ENCODE measurements at places on chromosomes 1 and 21. TPM values are rescaled to one million over a fixed set of nuclear protein-coding genes. Genes with fewer than 3 reads are reported as not detected.
A peak's percentile ranks its signal among the peaks of the same experiment; 100 is the strongest.

DNA sequence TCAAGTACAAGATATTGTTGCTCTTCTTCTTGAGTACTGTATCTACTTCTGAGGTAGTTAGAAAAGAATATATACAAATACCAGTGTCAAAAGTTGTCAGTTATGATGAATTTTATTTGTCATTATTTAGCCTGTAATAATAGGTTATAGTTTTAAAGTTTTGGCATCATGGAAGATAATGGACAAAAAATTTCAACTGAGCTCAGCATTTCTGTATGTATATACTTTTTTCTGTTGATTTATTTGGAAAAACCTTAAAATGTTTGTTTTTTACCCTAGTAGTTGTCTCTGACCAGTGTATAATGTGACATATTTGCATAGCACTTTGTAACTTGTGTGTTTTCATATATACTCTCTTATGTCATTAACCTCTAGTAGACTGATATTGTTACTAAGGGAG lies 11.1 kb downstream of the SLC35A3 start:
- no peak for DNase-seq
- H3K4me1 ChIP-seq, result no peaks in the 10 kb centered on the region
- H3K36me3 ChIP-seq, result no peaks in the 10 kb centered on the region
- H3K27ac ChIP-seq, result no peak overlapping the region
- no peaks in the 10 kb centered on the region for H3K27me3 ChIP-seq

- H3K4me1 ChIP-seq, result no peaks in the 10 kb centered on the region
- no peaks in the 10 kb centered on the region for H3K27me3 ChIP-seq
- H3K4me3 ChIP-seq, result no peak overlapping the region
Measured at GRCh38 chr1:160416369-160416768, 16.0 kb downstream of the VANGL2 start.

GRCh38 chr1:165897326-165898303 lies 70.2 kb downstream of the UCK2 start:
- no peaks in the 10 kb centered on the region for H3K36me3 ChIP-seq
- DNase-seq, result no peak
- no peak overlapping the region for H3K4me3 ChIP-seq
- no peaks in the 10 kb centered on the region for H3K27me3 ChIP-seq

GRCh38 chr1:55305735-55306134 lies 90.6 kb upstream of the USP24 start:
- no peaks in the 10 kb centered on the region for H3K27me3 ChIP-seq
- H3K4me1 ChIP-seq, result no peaks in the 10 kb centered on the region
- H3K36me3 ChIP-seq, result no peaks in the 10 kb centered on the region
- DNase-seq, result no peak

GRCh38 chr1:176466514-176466913 lies 3.5 kb downstream of the PAPPA2 start:
- no peaks in the 10 kb centered on the region for H3K27me3 ChIP-seq
- no peak for DNase-seq
- H3K4me1 ChIP-seq, result no peaks in the 10 kb centered on the region

DNA sequence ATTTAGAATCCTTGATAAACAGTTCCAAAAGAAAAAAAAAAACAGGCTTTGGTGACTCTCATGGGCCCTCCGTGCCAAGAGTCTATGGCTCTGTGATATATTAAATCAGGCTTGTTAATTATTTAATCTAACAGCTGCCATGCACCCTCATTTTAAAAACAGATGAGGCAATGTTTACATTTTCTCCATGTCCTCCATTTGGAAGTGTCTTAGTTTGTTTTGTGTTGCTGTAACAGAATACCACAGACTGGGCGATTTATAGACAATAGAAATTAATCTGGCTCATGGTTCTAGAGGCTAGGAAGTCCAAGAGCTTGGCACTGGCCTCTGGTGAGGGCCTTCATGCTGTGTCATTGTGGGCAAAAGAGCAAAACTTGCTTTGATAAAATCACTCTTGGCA lies 58.0 kb downstream of the B3GALT5 start:
- H3K4me1 ChIP-seq, result no peaks in the 10 kb centered on the region
- H3K4me3 ChIP-seq, result no peak overlapping the region
- no peaks in the 10 kb centered on the region for H3K27me3 ChIP-seq

DNA sequence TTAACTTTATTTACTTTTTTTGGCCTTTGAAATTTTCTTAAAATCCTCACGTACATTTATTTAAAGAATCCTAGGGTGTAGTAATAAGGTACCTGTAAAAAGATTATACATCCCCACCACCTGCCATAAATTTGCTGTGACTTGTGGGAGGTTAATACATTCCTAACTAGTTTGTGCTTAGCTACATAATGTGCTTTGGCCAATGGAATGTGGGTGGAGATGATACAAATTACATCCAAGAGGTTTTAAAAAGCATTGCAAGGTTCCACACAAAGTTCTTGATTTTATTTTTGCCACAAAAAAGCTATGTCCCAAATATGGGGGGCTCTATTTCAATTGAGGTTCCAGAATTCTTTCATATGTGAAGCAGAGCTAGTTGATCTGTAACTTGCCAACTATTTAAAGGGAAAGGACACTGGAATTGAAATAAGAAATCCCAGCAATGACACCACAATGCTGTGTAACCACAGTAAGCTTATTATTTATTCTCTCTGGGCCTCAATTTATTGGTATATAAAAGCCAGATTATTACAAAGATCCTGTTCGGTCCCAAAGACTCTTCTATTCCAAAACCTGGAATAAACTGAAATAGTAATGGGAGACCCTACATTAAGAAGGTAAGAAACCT lies 15.7 kb downstream of the ASPM start:
- H3K4me1 ChIP-seq, result no peaks in the 10 kb centered on the region
- no peaks in the 10 kb centered on the region for H3K27me3 ChIP-seq
- no peaks in the 10 kb centered on the region for H3K36me3 ChIP-seq
- no peak overlapping the region for H3K4me3 ChIP-seq
- no peak for DNase-seq

- no peak for DNase-seq
- no peak overlapping the region for H3K27ac ChIP-seq
- no peaks in the 10 kb centered on the region for H3K27me3 ChIP-seq
- no peaks in the 10 kb centered on the region for H3K4me1 ChIP-seq
- H3K36me3 ChIP-seq, result no peaks in the 10 kb centered on the region
Measured at GRCh38 chr1:226903819-226904716, 33.7 kb downstream of the PSEN2 start.

GRCh38 chr1:65255035-65255655 lies 54.2 kb upstream of the DNAJC6 start:
- H3K27me3 ChIP-seq, result no peaks in the 10 kb centered on the region
- peaks cover 21% of the 10 kb centered on the region for H3K4me1 ChIP-seq
- peak overlapping the region; percentile 17 for H3K27ac ChIP-seq
- peak overlapping the region; percentile 53 for H3K4me3 ChIP-seq
- no peak for DNase-seq

DNA sequence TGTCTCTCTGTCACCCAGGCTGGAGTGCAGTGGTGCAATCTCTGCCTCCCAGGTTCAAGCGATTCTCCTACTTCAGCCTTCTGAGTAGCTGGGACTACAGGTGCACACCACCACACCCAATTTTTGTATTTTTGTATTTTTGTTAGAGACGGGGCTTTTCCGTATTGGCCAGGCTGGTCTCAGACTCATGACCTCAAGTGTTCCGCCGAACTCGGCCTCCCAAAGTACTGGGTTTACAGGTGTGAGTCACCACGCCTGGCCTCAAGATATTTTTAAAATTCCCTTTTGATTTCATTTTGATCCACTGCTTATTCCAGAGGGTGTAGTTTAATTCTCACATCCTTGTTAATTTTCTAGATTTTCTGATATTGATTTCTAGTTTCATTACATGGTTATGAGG lies 3.8 kb downstream of the IFI44L start:
- H3K4me1 ChIP-seq, result peaks cover 65% of the 10 kb centered on the region
- H3K27ac ChIP-seq, result no peak overlapping the region
- no peaks in the 10 kb centered on the region for H3K27me3 ChIP-seq
- H3K36me3 ChIP-seq, result no peaks in the 10 kb centered on the region

- H3K27ac ChIP-seq, result no peak overlapping the region
- H3K27me3 ChIP-seq, result no peaks in the 10 kb centered on the region
- H3K36me3 ChIP-seq, result no peaks in the 10 kb centered on the region
- H3K4me3 ChIP-seq, result no peak overlapping the region
- no peaks in the 10 kb centered on the region for H3K4me1 ChIP-seq
Measured at GRCh38 chr21:32826329-32827167, 55.0 kb upstream of the PAXBP1 start.

GRCh38 chr1:186897008-186897407 lies 68.3 kb downstream of the PLA2G4A start:
- H3K36me3 ChIP-seq, result no peaks in the 10 kb centered on the region
- no peak overlapping the region for H3K27ac ChIP-seq
- DNase-seq, result no peak

DNA sequence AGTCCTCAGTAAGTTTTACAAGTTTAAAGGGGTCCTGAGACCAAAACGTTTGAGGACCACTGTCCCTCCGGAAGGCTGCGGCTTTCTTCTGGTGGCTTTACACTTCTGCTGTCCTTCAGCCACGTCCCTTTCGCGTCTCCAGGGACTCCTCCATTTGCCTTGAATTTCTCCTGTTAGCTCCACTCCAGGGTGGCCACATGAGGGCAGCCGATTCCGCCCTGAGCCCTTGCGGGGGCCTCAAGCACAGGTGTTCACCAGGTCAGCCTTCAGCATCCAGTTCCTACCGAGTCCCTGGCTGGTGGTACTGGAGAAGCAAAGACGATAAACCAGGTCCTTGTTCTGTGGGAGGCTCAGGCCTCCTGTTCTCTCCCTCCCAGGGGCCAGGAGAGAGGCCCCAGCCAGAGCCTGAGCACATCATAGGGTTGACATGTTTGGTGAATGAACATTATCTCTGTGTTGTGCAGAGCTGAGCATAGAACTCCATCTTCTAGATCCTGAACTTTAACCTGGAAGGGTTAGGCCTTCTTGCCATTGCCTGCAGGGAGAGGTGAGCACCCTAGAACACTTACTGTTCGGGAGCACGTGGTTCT lies 27.4 kb upstream of the COQ8A start:
- no peaks in the 10 kb centered on the region for H3K27me3 ChIP-seq
- no peak for DNase-seq
- no peak overlapping the region for H3K27ac ChIP-seq
- H3K4me3 ChIP-seq, result no peak overlapping the region
- no peaks in the 10 kb centered on the region for H3K36me3 ChIP-seq
- H3K4me1 ChIP-seq, result no peaks in the 10 kb centered on the region

DNA sequence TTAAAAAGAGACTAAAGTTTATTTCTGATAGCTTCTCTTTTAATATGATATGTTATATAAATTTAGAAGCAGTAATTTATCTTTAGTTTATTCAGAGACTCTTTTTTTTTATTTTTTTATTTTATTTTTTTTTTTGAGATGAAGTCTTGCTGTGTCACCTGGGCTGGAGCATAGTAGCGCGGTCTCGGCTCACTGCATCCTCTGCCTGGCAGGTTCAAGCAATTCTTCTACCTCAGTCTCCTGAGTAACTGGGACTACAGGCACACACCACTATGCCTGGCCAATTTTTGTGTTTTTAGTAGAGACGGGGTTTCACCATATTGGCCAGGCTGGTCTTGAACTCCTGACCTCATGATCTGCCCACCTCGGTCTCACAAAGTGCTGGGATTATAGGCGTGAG lies 89.6 kb downstream of the DISP1 start:
- no peaks in the 10 kb centered on the region for H3K27me3 ChIP-seq
- H3K4me1 ChIP-seq, result no peaks in the 10 kb centered on the region
- no peak overlapping the region for H3K27ac ChIP-seq

GRCh38 chr1:73781251-73781650 lies 416.7 kb downstream of the LRRIQ3 start:
- no peak overlapping the region for H3K27ac ChIP-seq
- no peak for DNase-seq
- H3K36me3 ChIP-seq, result no peaks in the 10 kb centered on the region
- no peaks in the 10 kb centered on the region for H3K4me1 ChIP-seq
- H3K4me3 ChIP-seq, result no peak overlapping the region

- H3K36me3 ChIP-seq, result no peaks in the 10 kb centered on the region
- H3K4me1 ChIP-seq, result no peaks in the 10 kb centered on the region
- no peak overlapping the region for H3K4me3 ChIP-seq
Measured at GRCh38 chr1:43123031-43123430, 49.1 kb downstream of the EBNA1BP2 start.

- H3K27me3 ChIP-seq, result no peaks in the 10 kb centered on the region
- peak overlapping the region; percentile 99 for H3K27ac ChIP-seq
- no peaks in the 10 kb centered on the region for H3K36me3 ChIP-seq
- peaks cover 35% of the 10 kb centered on the region for H3K4me1 ChIP-seq
- no peak for DNase-seq
- H3K4me3 ChIP-seq, result no peak overlapping the region
Measured at GRCh38 chr1:224430511-224431113, 4.0 kb downstream of the WDR26 start.

DNA sequence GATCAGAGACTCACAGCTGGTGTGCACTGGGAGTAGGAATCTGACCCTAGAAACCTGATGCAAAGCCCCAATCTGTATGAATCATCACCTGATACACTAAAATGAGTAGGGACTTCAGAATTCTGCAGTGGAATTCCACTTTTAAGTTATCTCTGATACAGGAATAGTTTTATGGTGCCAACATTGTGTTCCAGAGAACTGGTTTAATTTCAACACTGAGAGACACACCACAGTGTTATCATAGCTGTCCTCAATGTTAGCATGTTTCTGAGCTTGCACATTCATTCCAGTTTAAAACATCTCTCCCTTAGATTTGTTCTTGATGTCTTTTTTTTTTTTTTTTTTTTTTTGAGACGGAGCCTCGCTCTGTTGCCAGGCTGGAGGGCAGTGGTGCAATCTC lies 7.1 kb downstream of the UTS2 start:
- H3K36me3 ChIP-seq, result no peaks in the 10 kb centered on the region
- no peak overlapping the region for H3K27ac ChIP-seq
- H3K27me3 ChIP-seq, result no peaks in the 10 kb centered on the region

DNA sequence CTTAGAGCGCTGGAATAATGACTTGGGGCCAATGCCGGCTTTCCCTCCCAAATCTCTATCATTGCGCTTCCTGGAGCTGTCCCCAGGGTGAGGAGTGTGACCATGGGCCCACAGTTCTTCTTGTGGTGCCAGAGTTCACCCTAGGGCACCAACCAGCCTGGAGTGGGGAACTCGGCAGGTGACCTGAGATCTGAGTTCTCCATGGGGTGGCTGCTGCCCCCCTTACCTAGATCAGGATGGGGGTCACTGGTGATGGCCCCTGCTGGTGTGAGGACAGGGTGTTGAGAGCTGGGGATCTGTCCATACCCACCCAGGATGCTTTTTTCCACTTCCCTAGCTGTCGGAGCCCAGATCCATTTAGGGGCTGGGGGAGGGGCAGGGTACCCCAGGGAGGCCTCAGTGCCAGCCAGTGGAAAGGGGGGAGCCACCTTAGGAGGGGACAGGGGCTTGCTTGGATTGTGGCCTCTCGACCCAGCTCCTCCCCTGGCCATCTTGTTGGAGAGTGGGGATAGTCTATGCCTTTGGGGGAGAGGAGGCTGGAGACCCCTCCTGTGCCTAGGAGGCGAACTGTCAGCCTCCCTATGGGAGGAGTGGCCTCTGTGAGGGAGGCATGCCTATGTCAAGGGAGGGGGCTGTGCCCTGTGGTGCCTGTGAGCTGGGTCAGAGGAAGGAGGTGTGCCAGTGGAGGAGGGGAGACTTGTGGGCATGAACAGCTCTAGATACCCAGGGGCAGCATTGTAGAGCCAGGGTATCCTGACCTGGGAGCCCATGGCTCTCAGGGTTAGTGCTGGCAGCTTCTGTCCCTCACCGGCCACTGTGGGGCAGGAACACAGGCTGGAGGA lies 1.7 kb downstream of the FOXO6 start:
- H3K4me1 ChIP-seq, result peaks cover 60% of the 10 kb centered on the region
- no peak for DNase-seq
- H3K27ac ChIP-seq, result no peak overlapping the region
- H3K27me3 ChIP-seq, result peaks cover 32% of the 10 kb centered on the region

RNF186 gene
- not detected for total RNA-seq

RORC gene
- 0.90 TPM for total RNA-seq

ITPKB gene
- total RNA-seq, result 82.0 TPM
